ENCODE measurements at places on chromosomes 1 and 21.

DNA sequence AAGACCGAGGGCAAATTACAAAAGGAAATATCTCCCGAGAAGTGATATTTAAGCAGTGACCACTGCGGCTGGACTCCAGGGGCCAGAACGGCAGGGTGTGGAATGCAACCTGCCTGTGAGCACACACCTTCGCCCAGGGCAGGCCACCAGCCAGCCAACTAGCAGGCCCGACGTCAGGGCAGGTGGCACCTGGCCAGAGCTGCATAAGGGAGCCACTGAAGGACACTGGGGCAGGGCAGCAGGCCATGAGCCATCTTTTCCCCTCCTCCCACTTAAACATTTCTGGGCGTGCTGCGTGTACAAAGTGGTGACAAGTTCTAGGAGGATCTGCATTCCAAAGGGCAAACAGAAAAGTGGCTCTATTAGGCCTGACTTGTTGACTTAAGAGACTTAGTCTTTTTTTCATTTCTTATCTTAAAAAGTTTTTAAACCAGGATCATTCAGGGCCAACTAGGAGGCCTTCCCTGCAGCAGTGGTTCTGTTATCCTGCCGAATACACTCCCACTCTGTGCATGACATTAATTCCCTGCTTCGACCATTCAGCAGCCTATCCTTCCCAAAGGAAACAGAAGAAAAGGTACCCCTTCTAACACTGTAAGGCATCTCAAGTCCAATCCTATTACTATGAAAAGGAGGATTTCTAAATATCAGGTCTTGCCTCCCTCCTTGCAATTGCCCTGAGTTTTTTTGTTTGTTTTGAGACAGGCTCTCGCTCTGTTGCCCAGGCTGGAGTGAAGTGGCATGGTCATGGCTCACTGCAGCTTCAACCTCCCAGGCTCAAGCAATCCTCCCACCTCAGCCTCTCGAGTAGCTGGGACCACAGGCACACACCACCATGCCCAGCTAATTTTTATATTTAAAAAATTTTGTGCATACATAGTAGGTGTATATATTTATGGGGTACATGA, 96.3 kb downstream of the BCAR3 start:
- DNase-seq = no peak

DNA sequence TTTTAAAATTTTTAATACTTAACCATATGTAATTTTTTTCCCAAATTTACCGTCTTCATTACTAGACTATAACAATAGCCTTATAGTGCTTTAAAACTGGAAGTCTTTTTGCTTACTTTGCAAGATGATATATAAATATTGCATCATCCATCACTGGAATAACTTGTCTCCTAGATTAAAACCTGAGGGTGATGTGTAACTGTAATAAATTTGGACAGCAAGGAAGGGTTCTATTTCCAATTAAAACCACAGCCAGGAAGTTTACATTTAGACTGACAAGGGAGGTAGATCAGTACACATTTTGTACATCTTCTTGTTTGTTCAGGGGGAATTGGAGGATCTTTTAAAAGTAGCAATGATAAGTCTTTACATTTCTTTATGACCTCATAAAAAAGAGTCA, 21.9 kb downstream of the NTNG1 start:
- DNase-seq = no peak

DNA sequence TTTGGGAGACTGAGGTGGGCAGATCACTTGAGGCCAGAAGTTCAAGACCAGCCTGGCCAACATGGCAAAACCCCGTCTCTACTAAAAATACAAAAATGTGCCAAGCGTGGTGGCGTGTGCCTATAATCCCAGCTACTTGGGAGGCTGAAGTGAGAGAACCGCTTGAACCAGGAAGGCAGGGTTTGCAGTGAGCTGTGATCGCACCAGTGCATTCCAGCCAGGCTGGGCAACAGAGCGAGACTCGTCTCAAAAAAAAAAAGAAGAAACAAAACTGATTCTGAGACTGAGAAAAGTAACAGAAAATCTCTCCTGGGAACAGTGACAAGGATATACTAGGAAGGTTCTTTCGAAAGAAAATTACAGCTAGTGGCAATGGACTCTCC, 20.9 kb downstream of the USP48 start:
- no peak for DNase-seq

- no peak for DNase-seq
Observed at GRCh38 chr1:204650911-204651570, 34.5 kb downstream of the LRRN2 start.

GRCh38 chr1:203913073-203913521, 51.7 kb downstream of the SNRPE start:
- no peak for DNase-seq

GRCh38 chr1:176559878-176560277, 96.9 kb downstream of the PAPPA2 start:
- no peak for DNase-seq

DNA sequence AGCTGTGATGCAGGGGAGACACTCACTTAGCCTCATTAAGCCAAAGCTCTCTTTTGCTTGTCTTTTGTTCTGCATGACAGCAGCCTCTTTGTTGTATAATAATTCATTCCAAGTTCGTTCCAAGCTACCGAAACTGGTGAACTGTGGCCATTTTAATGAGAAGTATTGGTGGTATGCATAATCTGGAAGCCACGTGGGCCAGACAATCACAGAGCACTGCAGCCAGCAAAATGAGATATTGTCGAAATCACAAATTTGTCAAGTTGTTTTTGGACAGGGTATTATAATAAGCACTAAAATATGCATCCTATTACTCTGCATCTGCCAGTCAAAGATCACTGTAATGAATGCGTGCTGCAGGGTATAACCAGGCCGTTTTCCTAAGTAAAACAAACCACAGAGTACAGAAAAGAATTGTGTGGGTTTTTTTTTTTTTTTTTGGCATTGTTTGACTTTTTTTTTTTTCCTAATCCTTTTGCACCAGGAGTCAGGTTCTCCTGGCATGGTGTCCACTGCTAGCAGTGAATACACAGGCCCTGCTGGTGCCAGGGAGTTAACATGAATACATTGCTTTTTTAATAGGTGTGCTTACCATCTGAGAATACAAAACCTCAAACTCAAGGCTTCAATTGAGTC, 423.9 kb downstream of the PTBP2 start:
- no peak for DNase-seq

GRCh38 chr1:14922942-14923726, 230.4 kb upstream of the TMEM51 start:
- no peak for DNase-seq

GRCh38 chr1:236425031-236425663, 31.1 kb downstream of the EDARADD start:
- no peak for DNase-seq

GRCh38 chr1:219959540-219960203, 31.3 kb upstream of the SLC30A10 start:
- no peak for DNase-seq

DNA sequence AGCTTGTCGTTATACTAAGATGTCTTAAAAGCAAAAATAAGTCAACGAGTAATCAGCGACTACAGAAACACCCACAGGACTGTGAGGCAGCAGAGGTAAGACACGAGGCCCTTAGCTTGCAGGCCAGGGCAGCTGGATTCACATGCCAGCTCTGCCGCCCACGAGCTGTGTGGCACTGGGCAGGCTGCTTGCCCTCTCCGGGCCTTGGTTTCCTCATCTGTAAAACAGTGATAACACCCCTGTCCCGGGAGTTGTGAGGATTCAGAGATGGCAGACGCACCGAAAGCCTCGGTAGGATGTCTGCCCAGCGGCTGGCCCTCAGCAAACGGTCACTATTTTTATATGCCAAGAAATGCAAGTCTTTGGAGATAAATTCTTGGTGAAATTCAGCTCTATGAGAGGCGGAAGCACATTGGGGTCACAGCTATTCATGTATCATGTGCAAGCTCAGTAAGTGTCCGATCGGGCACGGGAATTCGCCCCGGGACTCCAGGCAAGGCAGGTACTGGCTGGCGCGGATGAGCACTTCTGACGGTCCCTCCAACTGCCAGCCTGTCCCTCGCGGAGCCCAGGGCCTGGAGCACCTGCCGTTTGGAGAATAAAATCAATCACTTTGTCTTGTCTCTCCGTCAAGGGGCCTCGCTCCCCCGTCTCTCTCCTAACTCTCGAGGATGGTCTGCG, 1.1 kb downstream of the C2CD2 start:
- DNase-seq = no peak

- no peak for DNase-seq
Observed at GRCh38 chr1:150281221-150281757, 1.1 kb upstream of the CIART start.

DNA sequence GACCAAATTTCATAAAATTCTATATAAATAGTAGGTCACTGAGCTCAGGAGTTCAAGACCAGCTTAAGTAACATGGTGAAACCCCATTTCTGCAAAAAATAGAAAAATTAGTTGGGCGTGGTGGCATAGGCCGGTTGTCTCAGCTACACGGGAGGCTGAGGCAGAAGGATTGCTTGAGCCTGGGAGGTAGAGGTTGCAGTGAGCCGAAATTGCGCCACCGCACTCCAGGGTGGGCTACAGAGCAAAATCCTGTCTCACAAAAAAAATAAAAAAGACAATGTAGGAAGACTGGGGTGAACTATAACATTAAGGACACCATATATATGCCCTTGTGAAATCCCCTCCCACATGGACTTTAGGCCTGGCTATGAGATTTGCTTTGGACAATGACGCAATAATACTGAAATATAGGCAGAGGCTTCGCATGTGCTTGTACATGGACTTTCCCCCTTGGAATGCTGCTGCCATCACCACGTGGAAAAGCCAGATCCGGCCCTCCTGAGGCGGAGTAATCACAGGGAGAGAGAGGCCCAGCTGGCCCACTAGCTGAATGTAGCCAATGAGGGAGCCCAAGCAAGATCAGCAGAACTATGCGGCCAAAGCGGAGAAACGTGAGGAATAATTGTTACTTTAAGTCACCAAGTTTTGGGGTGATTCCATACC, 13.1 kb upstream of the USP1 start:
- no peak for DNase-seq

GRCh38 chr1:226063224-226063976, 884 bp downstream of the H3-3A start:
- DNase-seq = no peak

GRCh38 chr1:237613984-237614383, 276.7 kb downstream of the ZP4 start:
- DNase-seq = no peak

- no peak for DNase-seq
Observed at GRCh38 chr1:2962946-2963345, 58.3 kb upstream of the ACTRT2 start.

DNA sequence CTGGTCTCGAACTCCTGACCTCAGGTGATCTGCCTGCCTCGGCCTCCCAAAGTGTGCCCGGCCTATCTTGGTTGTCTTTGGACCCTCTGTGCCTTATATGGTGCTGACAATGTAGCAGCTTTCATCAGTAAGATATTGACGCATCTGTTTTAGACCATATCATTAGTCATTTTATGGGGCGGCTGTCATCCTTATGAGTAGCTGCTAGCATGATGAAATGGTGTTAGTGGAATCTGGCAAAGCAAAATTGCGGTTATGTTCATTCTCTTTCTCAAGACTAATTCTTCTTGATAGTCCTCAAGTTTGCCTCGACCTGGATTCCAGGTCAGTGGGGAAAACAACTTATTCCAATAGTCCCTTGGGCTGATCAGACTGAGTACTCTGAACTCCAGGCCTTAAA, 199.9 kb downstream of the PRDM2 start:
- DNase-seq = no peak

GRCh38 chr1:51740652-51741051, 123.8 kb downstream of the OSBPL9 start:
- no peak for DNase-seq

DNA sequence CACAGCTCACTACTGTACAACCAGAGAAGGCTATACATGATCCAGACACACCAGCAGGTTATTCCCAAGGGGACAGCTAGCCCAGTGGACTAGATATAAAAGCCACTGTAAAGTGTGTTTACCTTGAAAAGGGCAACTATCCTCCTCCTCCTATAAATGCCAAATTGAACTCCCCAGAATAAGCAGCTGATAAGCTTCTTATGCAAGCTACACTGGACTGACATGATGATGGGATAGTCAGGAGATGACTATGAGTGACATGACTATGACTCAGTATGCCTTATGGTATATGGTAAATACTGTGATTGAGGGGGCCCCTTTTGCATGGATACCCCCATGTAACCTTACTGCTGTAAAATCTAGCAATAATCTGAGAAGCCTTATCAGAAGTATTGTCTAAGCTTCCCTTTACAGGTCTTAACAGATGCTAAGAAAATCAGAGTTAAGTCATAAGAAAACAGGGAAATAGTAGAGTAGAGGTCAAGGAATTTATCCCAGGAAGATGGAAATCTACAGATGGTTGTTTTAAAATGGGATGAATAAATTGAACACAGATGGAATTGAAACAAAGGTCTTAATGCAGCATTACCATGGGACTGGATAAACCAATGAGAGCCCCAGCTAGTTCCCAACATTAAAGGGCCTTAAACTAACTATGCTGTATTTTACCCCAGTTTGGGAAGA, 55.8 kb downstream of the TRIM33 start:
- no peak for DNase-seq

GRCh38 chr1:32180186-32181060, 948 bp downstream of the TXLNA start:
- DNase-seq = no peak

DNA sequence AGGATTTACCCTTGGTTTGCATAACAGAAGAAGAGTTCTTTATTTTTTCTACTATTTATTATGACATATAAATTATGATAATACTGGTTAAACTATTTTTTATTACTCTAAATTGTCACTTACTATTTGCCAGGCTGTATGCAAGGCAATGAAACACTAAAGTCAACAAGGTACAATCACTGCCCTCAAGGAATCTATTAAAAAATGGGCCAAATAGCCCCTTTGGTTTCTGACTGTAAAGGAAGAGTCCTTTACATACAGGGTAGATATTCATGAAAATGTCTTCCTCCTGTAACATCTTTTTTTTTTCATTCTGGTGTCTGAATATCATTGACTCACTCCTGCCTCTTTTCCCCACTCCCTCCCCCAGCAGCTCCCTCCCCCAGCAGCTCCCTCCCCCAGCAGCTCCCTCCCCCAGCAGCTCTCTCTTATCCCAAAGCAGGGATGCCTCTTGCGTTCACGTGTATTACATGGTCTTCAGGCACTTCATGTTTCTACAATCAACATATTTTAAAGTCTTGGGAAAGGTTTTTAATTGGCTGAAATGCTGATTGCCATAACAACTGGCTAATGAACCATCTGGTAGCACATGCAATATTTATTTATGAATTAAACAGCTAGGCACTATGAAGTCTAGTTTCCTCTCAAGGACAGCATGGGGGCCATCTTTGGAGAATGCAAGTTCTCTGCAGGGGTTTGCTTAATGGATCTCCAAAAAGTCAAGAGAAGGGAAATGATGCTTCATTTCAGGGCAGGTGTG, 400.4 kb upstream of the PLXNA2 start:
- no peak for DNase-seq

- no peak for DNase-seq
Observed at GRCh38 chr1:60342569-60342968, 269.0 kb upstream of the C1orf87 start.

DNA sequence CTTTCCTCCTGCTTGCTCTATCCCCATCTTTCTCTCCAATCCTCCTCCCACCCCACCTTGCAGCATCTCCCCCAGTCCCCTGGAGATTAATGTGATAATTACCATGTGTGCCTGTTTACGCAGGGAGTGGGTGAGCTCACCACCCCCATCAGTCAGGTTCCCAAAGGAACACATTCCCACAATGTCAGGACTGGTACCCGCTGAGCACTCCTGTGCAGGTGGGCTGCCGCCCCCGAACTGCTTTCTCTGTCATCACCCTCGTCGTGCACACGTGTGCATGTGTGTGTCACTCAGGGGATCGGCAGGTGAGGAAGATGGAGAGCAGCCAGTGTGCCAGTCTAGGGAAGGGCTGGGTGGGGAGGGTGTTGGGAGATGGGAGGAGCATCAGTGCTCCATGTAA, 163.4 kb downstream of the CACNA1E start:
- no peak for DNase-seq
